ENCODE measurements at places on chromosomes 1 and 21.

- no peak for DNase-seq
These were observed 5.5 kb upstream of the AGTRAP start for GRCh38 chr1:11730429-11730891.

DNA sequence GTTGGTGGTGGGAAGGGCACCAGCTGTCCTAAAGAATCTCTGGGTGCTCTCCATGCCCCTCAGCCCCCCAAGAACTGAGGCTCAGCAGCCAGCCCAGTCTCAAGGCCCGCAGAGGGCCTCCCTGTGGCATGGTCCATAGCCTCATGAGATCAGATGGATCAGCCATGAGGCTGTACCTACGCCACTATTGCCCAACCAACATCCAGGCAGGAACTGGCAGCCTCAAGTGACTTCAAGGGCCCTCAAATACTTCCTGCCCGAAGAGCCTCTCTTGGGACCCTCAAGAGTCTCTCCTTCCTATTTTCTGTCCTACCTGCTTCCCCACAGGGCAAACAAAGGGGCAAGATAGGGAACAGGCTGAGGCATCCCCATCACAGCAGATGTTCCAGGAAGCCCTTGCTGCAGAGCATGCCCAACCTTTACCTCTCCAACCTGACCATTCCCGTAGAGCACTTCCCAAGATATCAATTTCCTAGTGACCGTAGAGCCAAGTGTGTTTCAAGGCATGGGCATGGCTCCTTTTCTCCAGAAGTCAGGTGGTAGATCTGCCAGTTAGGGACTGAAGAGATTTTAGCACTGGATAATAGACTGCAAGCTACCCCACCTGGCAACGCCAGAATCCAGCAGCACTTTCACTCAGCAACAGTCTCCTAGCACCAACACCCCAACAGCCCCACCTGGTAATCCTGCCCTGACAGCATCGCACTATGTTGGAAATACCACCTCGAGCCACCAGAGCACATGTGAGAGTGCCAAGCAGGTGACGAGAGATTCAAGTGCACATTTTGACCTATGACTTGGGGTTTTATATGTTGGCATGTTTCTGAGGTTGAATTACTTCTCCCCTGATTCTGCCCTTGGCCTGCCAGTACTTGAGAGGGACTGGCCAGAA lies 13.7 kb upstream of the MFSD2A start:
- no peak for DNase-seq

DNA sequence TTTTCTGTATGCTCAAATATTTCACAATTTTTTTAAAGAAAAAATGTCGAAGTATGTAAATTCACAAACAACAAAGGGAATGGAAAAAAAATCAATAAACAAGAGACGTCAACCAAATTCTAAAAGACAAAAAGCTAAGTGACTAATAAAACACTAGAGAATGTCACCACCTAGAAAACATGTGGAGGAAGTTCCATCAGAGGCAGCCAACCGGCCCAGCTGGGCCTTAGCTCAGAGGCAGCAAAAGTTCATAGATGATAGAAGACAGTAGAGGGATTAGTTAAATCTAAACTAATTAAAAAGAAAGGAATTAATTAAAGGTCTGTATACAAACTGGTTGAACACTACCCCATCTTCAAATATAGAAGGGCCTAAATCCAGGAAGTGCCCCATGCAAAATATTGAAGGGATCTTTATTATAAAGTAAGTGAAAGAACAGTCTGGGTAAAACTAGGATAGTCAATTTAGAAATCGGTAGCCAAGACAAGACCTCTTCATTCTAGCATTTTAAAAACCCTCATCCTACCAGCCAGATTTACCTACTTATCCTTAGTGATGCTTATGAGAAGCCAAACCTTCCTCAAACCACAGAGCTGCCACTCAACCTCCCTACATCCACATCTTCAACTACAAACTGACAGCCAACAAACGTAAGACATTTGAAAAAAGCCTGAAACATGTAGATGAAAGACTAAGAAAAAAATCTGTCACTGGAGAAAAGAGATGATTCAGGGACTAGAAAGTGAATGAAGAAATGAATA lies 23.7 kb downstream of the MRPL39 start:
- no peak for DNase-seq

DNA sequence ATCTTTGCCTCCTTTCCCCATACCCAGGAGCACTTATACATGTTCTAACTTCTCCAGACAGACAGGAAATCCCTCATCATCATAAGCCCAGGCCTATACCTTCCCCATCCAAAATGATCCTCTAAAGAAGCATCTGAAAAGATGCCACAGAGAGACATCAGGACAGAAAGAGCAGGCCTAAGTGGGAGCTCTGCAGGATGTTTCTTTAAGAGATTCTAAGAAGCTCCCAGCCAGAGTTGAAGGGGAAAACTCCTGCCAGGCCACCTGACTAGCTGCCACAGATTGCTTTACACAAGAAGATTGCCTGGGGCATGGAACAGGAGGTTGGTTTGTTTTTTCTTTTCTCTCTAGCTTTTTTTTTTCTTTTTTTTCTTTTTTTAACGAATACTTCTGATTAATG lies 275.8 kb downstream of the VAV3 start:
- no peak for DNase-seq

DNA sequence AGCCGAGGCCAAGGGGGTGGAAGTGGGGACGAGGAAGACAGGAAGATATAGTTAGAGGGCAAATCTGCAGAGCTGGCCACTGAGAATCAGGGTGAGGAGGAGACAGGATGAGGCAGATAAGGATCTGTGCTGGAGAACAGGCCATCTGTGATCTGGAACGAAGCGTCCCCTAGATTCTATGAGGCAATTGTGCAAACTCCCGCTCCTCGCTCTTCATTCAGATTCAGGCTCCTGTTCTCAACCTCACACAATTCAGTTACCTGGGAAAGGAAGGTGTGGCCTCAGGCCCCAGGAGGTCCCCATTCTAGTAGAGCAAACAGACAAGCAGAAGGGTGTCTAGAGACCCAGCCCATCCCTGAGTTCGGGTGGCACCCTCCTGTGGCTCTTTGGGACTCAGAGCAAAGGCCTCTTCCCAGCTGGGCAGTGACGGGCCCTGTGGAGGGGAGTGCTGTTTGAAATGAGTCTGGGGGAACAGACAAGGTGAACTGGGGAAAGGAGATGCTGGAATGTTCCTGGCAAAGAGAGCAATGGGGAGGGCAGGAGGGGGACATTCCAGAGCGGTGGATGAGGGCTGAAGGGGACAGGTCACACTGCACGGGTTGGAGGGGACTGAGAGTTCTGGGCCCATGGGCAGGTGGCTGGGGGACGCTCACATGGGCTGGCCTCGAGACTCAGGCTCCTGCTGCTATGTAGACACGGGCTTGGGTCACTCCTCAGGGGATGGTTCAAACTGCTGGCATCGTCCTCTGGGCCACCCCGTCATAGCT lies 39.9 kb upstream of the AJAP1 start:
- DNase-seq, result no peak

- DNase-seq, result no peak
These were observed 47.6 kb downstream of the TNFSF18 start for GRCh38 chr1:173002891-173003838.

DNA sequence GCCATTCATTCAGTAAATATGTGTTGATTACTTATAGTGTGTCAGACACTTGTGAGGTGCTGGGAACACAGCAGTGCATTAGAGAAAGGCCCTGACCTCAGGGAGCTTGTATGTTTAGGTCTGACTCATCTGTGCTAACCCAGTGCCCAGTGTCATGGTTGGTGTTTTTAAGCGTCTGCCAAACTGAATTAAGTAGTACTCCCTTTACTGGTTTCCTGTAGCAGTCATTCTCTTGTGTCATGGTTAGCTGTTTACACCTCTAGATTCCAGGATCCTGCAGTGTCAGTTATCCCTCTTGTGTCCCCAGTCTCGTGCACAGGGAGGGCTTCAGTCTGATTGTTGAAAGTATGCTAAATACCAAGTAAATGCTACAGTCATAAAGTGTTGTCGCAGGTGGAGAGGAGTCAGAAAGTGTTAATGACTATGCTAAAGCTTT lies 14.2 kb downstream of the UCK2 start:
- DNase-seq, result no peak

DNA sequence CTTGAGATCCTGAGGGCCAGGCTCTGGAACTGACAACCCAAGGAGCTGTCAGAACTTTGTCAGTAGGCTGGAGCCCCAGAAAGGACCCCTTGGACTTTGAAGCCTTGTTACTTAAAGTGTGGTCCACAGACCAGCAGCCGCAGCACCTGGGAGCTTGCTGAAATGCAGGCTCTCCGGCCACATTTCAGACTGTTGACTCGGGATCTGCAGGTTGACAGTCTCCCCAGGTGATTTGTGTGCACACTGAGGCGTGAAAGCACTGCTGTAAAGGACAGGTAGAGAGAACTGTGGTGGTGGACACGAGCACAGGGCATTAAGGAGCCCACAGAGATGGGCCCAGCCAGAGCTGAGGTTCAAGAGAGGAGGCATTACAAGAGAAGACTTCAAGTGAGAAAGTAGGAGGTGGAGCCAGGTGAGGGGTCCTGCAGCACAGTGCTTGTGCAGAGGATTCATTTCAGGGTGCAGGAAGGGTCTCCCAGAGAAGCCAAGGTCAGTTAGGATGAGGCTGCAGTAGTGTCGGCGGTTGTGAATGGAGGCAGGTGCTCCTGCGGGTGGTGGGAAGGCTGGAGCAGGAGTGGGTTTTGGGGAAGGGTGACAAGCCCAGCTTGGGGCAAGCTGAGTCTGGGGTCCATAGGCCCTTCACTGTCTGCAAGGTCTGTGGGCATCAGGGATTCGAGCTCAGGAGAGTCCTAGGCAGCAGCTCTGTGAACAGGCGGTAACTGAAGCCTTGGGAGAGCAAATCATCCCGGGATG lies 4.6 kb downstream of the HYI start:
- no peak for DNase-seq

- DNase-seq, result no peak
These were observed 108.7 kb upstream of the RNPC3 start for GRCh38 chr1:103416681-103417286.

- no peak for DNase-seq
These were observed 710.2 kb downstream of the AMY1C start for GRCh38 chr1:104459886-104460285.

DNA sequence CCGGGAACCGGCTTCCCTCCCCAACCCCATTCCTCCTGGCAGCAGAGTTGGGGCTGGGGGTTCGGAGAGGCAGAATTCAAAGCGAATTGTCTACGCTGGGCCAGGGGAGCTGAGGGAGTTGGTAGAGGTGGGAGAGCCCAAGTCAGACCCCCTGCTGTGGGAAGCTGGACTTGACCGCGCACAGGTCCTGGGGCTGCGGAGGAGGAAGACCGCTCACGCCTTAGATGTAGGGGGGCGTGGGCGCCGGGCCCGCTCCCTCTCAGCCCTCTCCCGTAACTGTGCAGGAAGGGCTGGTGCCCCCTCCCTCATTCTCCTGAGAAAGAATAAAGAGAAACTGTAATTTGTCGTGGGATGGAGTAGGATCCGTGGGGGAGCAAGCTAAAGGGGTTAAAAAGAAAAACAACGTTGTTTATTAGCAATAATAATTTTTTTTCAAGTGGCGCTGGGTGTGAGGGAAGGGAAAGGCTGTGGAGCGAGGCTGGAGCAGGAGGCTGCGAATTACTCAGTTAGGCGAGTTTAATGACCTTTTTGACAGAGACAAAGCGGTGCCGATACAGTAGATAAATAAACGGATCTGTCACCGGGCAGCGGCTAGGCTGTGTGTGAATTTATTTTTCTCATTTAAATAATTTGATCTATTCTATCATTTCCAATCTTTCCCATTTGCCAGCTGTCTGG lies 838 bp upstream of the GRIK3 start:
- no peak for DNase-seq

DNA sequence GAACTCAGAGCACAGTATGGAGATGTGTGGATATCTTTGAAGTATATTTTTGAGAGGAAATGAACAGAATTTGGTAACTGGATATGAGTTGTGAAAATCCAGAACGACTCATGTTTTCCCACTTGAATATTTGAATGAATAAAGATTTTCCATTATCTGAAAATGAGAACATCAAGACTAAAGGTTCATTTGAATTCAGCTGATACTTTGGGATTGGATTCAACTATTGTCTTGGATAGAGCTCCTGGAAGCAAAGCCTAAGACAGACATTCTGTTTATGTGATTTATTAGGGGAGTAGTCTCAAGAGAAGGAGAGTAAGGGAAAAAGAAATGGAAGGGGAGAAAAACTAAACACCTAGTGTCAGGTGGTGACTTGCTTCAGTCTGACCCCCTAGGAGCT lies 256.0 kb upstream of the LYPLAL1 start:
- DNase-seq, result no peak

Data from NCI-H1694 treated with DMSO at 0.1 percent for 48 hours (cell line).